ENCODE measurements at places on chromosomes 12 and 14.

GRCh38 chr14:100777818-100778525, 47.9 kb upstream of the MEG3 start:
- no peak for DNase-seq

GRCh38 chr14:101410126-101410525, 151.2 kb upstream of the DIO3 start:
- no peak for DNase-seq

DNA sequence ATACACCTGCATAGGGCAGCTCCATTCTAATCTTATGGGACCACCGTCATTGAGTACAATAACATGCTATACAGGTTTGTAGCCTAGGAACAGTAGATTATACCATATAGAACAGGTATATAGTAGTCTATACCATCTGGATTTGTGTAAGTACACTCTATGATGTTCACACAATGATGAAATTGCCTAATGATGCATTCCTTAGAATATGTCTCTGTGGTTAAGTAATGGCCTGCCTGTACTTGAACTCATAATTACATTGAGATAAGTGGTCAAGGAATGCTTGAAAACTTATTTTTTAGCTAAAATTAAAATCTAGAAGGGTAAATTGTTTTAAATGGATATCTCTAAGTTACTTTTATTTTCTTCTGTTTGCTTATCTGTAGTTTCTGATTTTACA, 152.7 kb downstream of the SRGAP1 start:
- no peak for DNase-seq

DNA sequence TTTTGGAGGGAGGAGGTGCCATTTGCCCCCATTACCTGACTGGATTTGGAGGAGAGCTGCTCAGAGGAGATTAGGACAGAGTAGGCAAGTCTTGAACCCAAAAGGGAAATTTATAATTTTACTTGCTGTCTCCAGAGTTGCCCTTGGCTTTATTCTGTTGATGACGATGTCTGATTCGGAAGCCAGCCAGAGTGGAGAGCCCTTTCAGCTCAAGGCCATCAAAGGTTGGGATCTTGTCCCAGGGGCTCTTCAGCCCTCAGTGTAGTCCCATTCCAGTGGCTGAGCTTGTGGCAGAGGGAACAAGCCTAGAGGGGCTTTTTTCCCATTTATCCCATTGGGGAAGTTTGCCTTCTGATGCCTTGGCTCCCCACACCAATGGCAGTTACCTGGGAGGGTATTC, 71.8 kb downstream of the HSD17B6 start:
- no peak for DNase-seq

DNA sequence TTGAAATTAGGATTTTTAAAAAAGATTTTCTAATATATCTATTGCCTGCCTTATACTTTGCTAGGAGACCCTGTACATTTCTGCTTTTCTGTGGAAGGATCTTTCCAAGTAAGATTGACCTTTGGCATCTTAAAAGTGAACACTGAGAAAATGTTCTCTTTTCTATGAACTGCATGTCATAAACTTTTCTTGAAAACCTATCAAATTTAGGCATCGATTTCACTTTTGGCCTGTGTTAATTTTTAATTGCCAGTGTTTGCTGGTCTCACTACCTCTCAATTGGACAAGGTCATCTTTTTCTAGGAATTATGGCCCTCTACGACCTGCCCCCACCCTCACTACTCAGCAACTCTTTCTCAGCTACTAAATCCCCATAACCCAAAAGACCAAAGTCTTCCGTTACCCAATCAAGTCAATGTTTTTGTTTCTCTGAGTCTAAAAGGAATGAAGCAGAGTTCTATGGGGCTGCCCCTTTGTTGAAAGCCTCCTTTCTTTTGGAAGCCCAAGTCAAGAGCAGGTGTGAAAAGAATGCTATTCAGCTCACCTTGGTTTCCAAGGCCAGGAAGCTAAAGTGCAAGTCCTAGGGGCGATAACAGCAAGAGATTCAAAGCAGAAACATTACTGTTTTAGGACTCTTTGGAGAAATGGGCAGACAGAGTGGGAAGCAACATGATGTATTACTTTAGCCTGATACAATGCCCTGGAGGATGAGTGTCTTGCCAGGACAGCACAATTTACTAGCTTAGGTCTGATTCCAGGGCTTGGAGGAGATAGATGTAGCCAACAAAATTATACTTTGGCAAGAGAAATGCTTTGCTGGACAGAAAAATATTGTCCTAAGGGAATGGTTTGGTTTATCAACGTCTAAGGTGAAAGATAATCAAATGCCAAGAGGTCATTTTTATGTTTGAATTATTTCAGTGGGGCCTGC, 55.0 kb downstream of the IGF1 start:
- no peak for DNase-seq

DNA sequence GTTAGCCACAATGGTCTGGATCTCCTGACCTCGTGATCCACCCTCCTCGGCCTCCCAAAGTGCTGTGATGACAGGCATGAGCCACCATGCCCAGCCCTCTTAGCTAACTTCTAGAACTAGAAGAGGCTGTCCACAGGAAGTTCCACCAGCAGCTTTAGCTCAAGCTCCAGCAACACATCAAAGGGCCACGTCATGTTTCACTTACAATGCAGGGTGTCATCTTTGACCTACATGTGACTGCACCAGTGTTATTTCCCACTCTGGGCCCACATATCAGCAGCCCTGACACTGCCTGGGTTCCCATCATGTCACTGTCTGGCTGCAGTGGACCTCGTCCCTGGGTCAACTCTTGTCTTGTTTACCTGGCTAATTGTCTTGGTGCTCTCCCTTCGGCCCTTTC, 147.2 kb downstream of the GRIN2B start:
- DNase-seq, result no peak

- no peak for DNase-seq
These were observed 603.4 kb upstream of the FOXG1 start for GRCh38 chr14:28163233-28163632.

GRCh38 chr12:104175726-104176247, 37.8 kb upstream of the NFYB start:
- no peak for DNase-seq

DNA sequence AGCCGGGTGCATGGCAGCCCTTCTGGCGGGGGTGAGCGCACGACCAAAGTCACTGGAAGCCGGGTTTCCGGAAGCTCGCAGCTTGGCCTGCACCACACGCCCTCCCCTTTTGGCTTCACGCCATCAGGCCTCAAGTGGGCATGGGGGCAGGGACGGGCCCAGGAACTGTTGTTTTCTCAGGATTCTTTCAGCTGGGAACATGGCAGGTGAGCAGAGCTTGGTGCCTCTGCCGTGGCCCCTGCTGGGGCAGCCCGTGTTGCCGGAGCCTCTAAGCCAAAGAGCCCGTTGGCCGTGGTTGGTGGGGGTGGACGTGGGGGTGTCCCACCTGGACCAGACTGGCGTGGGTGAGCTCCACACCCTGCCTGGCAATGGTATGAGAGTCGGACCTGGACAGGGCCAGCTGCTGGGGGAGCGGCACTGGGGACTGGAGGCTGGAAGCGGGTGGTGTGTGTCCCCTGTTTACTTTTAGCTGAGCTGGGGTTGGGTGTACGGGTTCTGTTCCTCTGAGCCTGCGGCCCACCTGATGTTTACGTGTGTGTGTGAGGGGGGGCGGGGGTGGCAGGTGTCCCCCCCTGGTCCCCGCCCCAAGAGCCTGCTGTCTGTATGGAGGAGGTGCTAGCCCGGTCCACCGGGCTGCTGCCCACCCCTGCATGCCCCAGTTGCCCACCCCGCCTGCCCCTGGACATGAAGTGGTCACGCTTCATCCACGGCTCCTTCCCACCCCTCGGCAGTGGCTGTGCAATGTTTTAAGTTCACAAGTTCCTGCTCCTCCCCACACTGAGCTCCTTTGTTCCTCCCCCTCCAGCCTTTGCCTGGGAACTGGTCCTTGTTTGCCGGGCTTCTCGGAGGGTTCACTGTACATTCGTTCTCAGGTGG, 28.7 kb upstream of the PLD4 start:
- peak; percentile 96 for DNase-seq

DNA sequence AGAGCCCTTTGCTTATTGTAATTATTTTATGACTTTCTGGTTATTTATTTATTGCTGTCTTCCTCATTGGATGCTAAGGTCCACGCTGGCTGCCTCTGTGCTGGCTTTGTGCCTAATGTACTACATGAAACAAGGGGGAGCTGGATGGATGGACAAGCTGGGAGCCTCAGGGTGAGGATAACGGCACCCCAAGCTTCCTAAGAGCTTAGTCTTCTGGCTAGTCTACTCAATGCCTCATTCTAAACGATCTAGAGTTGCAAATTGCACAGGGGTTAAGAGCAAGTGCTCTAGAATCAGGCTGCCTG, 172.0 kb downstream of the CHST11 start:
- DNase-seq, result no peak

GRCh38 chr12:104752016-104752415, 206.1 kb downstream of the SLC41A2 start:
- DNase-seq, result no peak

- no peak for DNase-seq
These were observed 251.0 kb downstream of the DIO2 start for GRCh38 chr14:79960288-79960687.

DNA sequence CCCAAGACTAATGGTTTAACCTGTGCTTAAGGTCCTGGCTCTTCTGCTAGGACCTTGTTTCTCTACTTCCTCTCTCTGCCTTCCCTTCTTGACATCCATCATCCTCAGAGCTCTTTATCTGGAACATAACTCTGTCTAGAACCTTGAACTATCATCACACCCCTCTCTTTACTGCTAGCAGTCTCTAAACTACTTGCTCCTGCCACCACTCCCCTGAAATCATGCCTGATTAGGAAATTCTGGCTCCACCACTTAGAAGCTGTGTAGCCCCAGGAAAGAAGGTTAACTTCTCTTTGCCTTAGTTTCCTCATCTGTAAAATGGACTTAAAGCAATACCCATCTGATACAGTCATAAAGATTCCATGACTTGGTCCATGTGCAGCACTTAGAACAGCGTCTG, 9.1 kb downstream of the SLC38A1 start:
- no peak for DNase-seq

Measured in COR-L47 (cell line).